ENCODE measurements at places on chromosomes 7 and 10. TPM values are rescaled to one million over a fixed set of nuclear protein-coding genes. Genes with fewer than 3 reads are reported as not detected.

- DNase-seq: no peak
Measured at GRCh38 chr10:121091961-121092719, 241.0 kb downstream of the WDR11 start.

DNA sequence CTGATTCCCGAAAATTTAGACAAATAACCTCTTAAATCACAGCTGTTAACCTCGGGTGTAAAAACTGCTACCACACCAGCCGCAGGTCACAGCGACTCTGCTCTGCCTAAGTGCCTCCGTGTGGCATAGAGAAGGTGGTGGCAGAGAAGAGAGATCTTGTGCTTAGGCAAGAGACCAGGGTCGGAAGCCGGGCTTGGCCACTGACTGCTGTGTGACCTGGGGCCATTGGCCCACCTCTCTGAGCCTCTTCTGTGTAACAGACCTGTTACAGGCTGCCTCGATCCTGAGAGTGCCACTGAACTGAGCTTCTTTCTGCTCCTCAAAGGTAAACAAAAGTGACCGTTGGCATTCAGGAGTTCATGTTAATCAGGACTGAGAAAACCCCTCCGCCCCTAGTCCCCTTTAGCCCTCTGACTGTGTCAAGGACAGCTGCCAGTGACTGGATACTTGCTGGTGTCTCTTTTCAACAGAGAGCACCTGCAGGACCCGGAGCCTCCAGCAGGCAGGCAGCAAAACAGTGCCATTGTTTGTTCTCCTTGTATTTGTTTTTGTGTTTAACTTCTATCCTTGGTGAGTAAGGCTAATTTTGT lies 36.5 kb downstream of the ZMIZ1 start:
- DNase-seq: no peak

GRCh38 chr7:155449008-155449868 lies 8.7 kb upstream of the EN2 start:
- DNase-seq: no peak

DNA sequence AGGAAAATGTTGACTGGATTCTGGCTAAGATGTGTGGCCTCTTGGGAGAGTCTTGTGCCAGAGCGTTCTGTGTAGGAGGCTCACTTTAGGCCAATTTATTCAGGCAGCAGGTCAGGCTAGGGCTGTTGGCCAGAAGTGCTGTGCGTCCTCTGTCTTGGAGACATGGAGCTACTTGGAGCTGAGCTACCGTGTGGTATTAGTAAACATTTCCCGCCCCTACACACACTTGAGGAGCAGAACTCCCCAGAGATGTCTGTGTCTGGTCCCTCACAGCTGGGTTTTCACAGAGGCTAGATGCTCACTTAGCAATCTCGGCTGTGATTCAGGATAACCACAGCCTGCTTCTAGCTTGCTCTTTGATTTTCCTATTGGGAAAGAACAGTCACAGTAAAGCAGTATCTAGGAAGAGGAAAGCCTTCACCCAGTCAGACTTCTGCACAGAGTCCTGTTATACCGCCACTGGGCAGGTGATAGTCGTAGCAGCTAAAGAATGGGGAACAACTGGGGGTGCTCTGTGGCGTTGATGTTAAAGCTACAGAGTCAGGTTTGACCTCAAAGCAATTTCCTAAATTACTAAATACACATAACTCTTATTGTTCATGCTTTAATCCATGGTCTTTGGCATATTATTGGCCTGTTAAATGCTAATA lies 86.7 kb downstream of the MDFIC start:
- peak; percentile 43 for DNase-seq

DNA sequence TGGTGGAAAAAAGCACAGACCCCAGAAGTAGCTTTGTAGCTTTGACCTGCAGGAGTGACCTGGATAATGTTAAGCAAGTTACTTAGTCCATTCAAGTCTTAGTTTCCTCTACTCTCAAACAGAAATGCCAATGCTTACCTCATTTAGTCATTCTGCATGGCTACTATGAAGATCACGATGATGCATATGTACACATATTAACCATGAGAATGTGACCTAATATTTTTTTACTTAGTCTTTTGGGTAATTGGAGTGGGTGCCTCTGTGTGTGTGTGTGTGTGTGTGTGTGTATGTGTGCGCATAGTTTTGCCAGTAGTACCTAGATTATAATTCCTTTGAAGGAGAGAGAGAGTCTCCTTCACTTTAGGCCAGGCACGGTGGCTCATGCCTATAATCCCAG lies 95.8 kb downstream of the NRP1 start:
- DNase-seq: no peak

- no peak for DNase-seq
Measured at GRCh38 chr7:6012355-6013104, 3.5 kb downstream of the AIMP2 start.

GRCh38 chr7:2619116-2619515 lies 12.7 kb upstream of the TTYH3 start:
- DNase-seq: no peak

GRCh38 chr7:23043441-23043840 lies 29.5 kb upstream of the HYCC1 start:
- no peak for DNase-seq

DNA sequence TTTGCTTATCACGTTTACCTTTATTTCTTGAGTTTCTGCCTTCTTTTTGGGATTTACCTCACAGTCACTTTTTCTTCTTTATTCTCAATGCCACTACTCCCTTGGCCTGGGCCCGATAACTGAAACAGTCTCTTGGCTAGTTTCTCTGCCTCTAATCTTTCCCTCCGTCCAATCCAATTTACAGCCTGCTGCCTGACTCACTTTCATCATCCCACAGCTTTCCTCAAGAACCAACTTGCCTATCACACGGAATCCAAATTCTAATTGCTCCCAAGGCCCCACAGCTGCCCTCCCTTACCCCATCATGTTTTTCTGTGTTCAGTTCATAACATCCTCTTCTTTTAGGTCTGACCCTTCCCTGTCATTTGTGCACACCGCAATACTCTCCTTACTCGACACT lies 121.4 kb downstream of the HIPK2 start:
- DNase-seq: no peak

DNA sequence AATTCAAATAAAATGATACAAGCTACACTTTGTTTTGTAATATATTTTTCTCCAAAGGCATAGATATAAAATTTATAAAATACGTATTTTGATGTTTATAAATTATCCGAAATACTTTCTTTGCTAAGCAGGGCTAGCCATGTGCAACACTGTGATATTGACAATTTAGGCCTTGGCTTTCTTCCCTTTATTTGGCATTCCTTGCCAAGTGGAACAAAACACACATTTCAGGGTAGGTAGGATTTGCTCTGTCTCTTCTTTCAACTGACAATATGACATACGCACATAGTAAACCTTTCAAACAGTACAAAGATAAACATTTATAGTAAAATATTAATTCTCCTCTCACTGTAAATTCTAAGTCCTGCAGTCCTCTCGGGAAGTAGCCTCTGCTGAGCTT lies 103.3 kb upstream of the POT1 start:
- no peak for DNase-seq

GRCh38 chr7:142608630-142609428 lies 140.4 kb upstream of the PRSS1 start:
- DNase-seq: no peak

GRCh38 chr10:108454793-108455192 lies 1290.3 kb upstream of the SORCS1 start:
- DNase-seq: no peak

DNA sequence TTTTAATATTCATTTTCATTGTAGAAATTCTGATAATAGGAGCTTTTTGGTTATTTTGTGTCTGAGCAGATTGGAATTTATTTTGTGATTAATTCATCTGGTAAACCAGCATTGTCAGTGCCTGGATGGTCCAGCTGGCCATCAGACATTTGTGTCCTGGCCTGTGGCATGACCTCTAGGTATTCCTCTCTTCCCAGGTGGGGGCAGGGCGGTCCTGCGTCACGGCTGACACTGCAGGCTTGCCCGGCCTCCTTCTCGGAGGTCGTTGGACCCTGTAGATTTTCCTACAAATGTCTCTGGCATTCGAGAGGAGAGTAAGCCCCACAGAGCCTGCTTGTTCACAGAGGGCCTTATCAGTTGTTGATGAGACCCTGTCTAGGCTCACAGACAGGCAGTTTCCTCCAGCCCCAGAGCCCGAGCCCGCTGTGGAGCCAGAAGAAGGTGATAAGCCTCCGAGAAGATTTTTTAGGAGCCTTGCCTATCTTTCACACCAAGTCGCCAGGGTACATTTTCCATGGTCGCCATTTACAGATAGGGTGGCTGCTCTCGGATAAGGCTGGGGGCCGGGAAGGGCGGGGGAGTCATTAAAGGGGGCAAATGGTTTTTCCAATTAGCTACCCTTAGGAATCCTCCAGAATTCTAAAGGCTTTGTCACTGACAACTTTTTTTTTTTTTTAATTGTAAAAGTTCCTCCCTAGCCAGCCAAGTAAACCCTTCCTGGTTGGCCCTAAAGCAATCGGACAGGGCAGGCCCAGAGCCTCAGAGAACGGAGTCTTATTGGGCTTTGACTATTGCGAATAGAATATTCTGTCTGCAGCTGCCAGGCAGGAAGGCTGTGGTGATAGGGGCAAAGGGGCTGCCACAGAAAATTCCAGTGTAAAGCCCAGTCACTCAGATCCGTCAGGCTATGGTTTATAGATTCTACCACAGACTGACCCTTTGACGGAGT lies 78.1 kb upstream of the TBX20 start:
- DNase-seq: no peak

DNA sequence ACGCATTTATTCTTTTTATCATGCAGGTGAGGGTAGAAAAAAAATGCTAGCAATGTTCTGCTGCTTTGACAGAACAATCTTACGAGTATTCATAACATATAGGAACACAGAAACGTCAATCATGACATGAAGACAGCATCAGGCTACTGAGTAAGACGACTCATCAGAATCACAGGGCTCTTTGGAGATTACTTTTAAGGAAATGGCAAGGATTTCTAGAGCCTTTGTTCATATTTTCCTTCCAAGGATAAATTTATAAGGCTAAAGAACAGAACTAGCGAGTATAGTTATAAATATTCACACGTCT lies 39.8 kb upstream of the DNAJC1 start:
- no peak for DNase-seq

DNA sequence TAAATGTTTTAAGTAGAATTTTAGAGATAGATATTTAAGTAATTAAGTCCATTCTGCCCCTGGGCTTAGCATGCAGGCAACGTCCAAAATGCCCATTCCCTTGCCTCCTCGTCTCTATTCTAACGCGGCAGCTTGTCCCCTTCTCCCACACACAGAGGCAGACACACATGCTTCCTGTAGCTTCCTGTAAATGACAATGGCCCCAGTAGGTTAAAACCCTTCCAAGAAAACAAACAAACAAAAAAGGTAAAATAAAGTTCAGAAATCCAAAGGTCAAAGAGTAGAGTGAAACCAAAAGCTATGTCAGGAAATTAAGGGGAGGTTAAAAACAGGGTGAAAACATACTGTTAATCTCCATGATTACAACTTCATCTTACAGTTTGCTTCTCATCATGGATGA lies 857.6 kb downstream of the GATA3 start:
- DNase-seq: no peak

- no peak for DNase-seq
Measured at GRCh38 chr10:19333631-19334030, 285.0 kb downstream of the MALRD1 start.

CCDC172 gene
- total RNA-seq: not detected

GOLGA7B gene
- 11.0 TPM for total RNA-seq

CTBP2 gene
- 0.29 TPM for total RNA-seq

PLPP4 gene
- not detected for total RNA-seq

PNLIPRP1 gene
- total RNA-seq: not detected

SLC29A3 gene
- 3.4 TPM for total RNA-seq

MINDY3 gene
- total RNA-seq: 16.5 TPM

BTBD16 gene
- total RNA-seq: not detected

ACHE gene
- not detected for total RNA-seq

TMEM176A gene
- not detected for total RNA-seq

Measured in activated CD8-positive, alpha-beta T cell treated with anti-CD3 and anti-CD28 coated beads, Interleukin-2, amount 10 ng/mL, durations not matched to agents 7 days and 5 days (primary cell).